A673 (cell line): ENCODE measurements at places on chromosomes 11 and 22. TPM values are rescaled to one million over a fixed set of nuclear protein-coding genes. Genes with fewer than 3 reads are reported as not detected.
A peak's percentile ranks its signal among the peaks of the same experiment; 100 is the strongest.

EIF3M gene
- total RNA-seq = 1,025 and 1,119 TPM in 2 replicates

- DNase-seq = no peak
- no peaks in the 10 kb centered on the region for H3K27me3 ChIP-seq
- no peak overlapping the region for H3K27ac ChIP-seq
- no peak overlapping the region for H3K4me3 ChIP-seq
Observed at GRCh38 chr22:37892566-37893335, 13.3 kb upstream of the MICALL1 start.

DNA sequence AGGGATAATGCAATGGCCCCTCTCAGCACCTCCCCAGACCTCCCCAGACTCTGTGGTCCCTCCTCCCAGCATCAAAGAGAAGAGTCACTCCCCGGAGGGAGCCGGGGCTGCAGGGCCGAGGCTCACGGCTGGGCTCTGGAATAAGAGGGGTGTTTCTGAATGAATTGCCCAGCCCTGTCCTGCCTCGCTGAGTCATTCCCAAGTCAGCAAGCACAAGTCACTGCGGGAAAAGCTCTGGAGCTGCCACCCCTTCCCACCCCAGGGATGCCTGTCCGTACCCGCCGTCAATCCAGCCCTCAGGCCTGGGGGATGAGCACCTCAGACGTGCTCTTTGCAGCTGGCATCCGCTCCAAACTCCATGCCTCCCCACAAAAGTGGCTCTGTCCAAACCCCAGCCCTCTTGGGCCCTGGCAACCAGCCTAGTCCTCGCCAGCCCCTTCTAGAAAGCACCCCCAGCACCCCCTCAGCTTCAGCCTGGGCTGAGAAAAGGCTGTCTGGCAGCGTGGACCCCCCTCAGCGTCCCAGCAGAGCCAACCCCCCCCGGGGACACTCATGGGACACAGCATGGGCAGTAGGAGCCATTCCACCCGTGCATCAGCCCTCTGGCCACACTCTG is 22.7 kb downstream of the CELSR1 start:
- no peak for DNase-seq
- no peak overlapping the region for H3K4me3 ChIP-seq
- no peaks in the 10 kb centered on the region for H3K4me1 ChIP-seq

DNA sequence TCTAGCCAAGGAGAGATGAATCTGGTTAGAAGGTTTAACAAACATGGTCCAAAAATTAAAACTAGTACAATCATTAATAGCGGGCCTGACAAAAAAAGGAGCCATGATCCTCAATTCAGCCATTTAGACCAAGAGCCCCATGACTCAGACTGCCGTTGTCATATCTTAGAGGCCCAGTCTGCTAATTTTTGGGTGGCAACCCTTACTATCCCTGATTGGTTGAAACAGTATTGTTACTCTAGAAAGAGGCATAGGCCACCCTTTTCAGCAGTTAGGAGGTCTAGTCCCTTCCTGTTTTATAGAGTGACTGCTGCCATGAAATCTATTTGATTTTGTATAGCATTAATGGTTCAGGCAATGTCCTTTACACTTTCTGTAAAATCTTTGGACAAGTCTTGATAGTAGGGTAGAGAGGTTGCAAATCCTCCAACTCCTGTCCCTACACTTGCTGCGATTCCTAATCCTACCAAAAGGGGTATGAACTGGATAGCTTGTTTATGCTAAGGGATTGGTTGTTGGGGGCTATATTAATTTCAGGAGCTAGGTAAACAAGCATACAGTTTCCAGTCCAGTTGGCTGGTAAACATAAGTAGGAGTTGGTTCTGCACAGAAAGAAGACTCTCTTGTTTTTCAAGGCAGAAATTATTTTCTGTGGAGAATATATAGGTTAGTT is 1056.3 kb upstream of the CNTN5 start:
- no peak for DNase-seq
- no peaks in the 10 kb centered on the region for H3K36me3 ChIP-seq
- no peak overlapping the region for H3K27ac ChIP-seq
- H3K4me3 ChIP-seq = no peak overlapping the region

GRCh38 chr22:32328306-32329201 is 29.1 kb upstream of the RFPL3 start:
- no peaks in the 10 kb centered on the region for H3K36me3 ChIP-seq
- H3K4me1 ChIP-seq = peaks cover 7% of the 10 kb centered on the region
- no peaks in the 10 kb centered on the region for H3K27me3 ChIP-seq
- no peak overlapping the region for H3K4me3 ChIP-seq
- no peak overlapping the region for H3K27ac ChIP-seq

MUC6 gene
- not detected in 2 replicates for total RNA-seq

DNA sequence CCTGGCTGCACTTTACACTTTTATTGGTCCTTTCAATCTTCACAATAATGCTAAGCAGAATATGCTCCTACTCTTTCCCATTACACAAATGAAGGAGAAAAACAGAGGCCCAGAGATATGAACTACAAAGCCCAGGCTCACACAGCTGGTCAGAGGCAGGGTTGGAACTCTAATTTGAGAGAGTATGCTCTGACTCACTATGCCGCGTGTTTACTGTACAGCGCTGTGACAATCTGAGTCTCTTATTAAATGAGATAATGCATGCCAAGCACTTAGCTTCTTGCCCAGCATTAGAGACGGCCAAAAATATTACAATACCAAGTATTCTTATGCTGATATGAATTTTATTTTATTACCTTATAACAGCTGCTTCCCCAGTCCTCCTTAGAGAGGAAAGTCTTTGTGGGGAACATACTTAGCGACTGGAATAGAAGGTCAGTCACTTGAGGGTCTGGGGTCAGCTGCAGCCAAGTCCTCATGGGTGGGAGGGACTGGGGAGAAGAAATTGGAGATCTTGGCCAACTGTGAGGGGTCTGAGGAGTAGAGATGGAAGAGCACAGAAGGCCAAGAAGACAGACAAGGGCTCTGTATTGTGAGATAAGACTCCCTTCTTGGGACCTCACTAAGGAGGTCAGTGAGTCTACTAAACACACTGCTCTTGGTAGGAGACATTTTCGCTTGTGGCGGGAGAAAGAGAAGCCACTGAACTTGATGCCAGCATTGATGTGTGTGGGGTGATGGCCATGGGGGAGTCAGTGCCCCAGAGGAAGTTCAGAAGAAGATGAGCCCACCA is 150.8 kb upstream of the TIMP3 start:
- no peak overlapping the region for H3K27ac ChIP-seq
- DNase-seq = no peak
- no peaks in the 10 kb centered on the region for H3K36me3 ChIP-seq
- H3K4me1 ChIP-seq = no peaks in the 10 kb centered on the region

- no peak overlapping the region for H3K27ac ChIP-seq
- no peaks in the 10 kb centered on the region for H3K36me3 ChIP-seq
- H3K4me3 ChIP-seq = no peak overlapping the region
- H3K27me3 ChIP-seq = peaks cover 8% of the 10 kb centered on the region
Observed at GRCh38 chr22:40053460-40053859, 58.7 kb downstream of the FAM83F start.

- H3K27ac ChIP-seq = no peak overlapping the region
- H3K36me3 ChIP-seq = no peaks in the 10 kb centered on the region
- H3K27me3 ChIP-seq = no peaks in the 10 kb centered on the region
- H3K4me3 ChIP-seq = no peak overlapping the region
Observed at GRCh38 chr11:101342307-101342706, 212.7 kb upstream of the PGR start.

DNA sequence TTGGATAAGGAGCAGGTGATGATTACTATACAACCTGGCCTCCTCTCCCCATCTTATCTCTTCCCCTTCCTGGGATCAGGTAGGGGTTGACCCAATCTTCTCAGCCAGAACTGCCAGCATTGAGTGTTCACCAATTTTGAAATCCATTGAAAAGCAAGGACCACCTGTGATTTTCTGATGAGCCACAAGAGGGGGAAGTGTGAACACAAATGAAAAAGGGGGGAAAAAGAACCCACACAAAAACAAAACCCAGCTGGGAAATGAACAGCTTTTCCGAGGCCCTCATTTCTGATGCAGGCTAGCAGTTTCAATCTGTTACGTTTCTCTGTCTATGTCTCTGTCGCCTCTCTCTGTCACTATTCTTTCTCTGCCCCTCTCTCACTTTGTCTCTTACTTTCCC is 161.9 kb downstream of the INSC start:
- H3K27me3 ChIP-seq = no peaks in the 10 kb centered on the region
- peaks cover 20% of the 10 kb centered on the region for H3K4me1 ChIP-seq
- H3K4me3 ChIP-seq = no peak overlapping the region
- DNase-seq = peak; percentile 76

DNA sequence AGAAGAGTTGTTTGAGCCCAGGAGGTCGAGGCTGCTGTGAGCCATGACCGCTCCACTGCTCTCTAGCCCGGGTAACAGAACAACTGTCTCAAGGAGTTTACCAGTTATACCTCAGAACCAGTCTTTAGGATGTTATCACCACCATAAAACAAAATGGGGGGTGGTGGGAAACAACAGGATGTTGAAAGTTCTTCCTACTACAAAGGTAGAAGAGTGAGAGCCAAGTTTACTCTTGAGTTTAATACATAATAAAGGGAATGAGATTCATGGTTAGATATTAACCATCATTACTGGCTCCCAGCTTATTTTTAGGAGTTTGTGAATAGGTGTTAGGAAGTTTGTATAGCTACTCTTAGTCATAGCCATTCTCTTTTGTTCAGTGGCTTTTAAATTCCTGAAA is 78.8 kb upstream of the HORMAD2 start:
- no peak overlapping the region for H3K27ac ChIP-seq
- H3K36me3 ChIP-seq = peaks cover 4% of the 10 kb centered on the region
- H3K4me1 ChIP-seq = peaks cover 9% of the 10 kb centered on the region
- H3K27me3 ChIP-seq = no peaks in the 10 kb centered on the region
- DNase-seq = no peak

DNA sequence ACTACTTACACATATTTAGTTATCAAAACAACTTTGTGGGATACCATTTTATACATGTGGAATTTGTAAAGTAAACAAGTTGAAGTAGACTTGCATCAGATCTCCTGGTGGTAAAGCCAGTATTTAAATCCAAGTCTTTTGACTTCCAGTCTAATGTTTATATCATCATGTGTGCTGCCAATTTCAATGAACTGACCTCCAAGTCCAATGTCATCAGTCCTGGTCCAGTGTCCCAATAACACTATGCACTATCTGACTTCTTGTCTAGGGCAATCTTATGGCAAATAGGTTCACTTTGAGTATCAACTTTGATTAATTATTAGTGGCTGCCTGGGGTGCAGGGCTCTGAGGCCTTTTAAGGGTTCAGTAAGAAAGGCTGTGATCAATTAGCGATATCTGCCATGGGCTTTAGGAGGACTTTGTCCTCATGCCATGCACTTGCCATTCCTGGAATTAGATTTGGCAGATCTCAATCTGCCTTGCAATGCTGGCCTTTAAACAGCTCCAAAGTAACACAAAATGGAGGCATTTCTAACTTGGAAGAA is 9.6 kb upstream of the PTS start:
- no peak overlapping the region for H3K27ac ChIP-seq
- H3K36me3 ChIP-seq = no peaks in the 10 kb centered on the region
- no peaks in the 10 kb centered on the region for H3K27me3 ChIP-seq
- no peak for DNase-seq

DNA sequence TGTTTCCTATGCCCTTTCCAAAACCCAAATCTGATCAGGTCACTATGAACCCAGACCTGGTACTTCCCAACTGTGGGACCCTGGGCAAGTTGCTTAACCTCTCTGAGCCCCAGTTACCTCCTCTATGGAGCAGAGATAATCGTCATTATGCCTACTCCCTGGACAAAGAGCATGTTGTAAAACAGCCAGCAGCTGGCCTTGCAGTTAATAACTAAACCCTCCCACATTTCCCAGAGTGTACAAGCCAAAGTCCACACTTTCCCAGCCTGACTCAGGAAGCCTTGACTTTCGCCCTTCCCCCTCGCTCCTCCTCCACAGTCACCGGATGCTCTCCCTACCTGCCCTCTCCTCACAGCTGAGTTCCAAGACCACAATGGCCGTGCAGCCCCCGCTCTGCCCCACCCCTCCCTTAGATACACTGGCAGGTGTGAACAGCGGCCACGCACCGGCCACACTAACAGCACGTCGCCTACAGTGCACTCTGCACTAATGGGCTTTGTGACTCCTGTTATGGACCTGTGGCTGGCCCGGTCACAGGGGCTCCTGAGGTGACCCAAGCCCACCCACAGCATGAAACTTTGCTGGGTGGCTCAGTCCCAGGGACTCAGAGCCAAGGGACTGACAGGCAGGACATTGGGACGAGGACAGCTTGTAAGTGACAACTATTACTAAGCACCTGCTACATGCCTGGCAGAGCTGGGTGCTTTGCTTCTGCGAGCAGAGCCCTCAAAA is 15.6 kb upstream of the MFNG start:
- H3K4me3 ChIP-seq = no peak overlapping the region
- no peaks in the 10 kb centered on the region for H3K27me3 ChIP-seq
- H3K27ac ChIP-seq = no peak overlapping the region
- H3K4me1 ChIP-seq = no peaks in the 10 kb centered on the region
- DNase-seq = no peak

DNA sequence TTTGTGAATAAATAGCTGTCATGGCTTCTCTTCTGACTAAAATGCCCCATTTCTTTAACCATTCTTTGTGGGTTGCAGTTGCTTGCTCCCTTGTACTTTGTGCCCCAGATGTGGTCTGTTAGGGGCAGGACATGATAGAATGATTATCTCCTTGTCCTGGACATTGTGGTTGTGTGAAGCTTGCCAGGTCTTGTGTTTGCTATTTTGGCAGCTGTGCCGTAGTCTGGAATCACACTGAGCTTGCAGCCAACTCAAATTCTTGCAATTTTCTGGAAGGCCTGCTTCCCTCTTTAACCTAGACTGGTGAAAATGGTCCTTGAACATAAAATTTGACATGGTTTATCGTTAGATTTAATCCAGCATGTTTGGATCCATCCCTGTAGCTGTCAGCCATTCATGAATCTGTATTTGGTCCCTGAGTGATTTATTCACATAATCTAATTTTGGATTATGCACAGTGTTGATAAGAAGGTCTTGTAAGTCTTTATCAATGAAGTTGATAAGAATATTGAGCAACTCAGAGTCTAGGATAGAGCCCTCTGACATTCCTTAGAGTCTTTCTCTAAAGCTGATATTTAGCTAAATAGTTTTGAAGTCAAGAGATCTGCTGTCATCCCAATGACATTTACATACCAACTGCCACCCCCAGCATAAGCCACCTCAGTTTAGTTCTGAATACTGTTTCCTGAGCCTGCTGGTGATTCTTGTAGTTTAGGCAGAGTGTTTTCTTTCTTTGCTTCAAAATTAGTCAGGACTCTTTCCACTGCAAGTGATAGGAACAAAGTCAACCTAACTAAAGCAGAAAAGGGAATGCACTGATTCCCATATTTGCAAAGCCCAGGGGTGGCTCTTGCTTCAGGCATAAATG is 9.8 kb downstream of the SPON1 start:
- peaks cover 29% of the 10 kb centered on the region for H3K27me3 ChIP-seq
- no peaks in the 10 kb centered on the region for H3K4me1 ChIP-seq
- no peak for DNase-seq

CABP4 gene
- not detected in 2 replicates for total RNA-seq

DNA sequence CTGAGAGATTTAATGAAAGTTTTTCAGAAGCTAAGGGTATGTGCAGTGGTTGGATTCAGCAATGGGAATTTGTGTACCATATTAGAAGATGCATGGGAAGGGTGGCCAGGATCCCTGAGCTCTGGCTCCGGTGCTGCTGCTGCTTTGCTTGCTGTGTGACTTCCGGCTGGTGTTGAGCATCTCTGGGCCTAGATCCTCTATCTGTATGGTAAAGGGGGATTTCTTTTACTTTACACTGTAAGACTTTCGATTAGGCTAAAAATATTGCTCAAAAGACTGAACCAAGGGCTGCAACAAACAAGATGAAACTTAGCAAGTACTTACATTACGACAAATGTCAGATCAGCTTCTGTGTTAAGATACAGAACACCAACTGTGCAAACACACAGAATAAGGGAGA is 39.1 kb downstream of the XRRA1 start:
- H3K36me3 ChIP-seq = no peaks in the 10 kb centered on the region
- DNase-seq = no peak
- no peak overlapping the region for H3K4me3 ChIP-seq
- no peaks in the 10 kb centered on the region for H3K4me1 ChIP-seq

H19 gene
- not detected in 2 replicates for total RNA-seq
